GM10248 (cell line): ENCODE measurements at places on chromosomes 4 and X.
A peak's percentile ranks its signal among the peaks of the same experiment; 100 is the strongest.

- DNase-seq, result no peak
These were observed 143.1 kb downstream of the RBM47 start for GRCh38 chr4:40486534-40486933.

GRCh38 chr4:664713-665231 lies 9.3 kb downstream of the ATP5ME start:
- no peak for DNase-seq

DNA sequence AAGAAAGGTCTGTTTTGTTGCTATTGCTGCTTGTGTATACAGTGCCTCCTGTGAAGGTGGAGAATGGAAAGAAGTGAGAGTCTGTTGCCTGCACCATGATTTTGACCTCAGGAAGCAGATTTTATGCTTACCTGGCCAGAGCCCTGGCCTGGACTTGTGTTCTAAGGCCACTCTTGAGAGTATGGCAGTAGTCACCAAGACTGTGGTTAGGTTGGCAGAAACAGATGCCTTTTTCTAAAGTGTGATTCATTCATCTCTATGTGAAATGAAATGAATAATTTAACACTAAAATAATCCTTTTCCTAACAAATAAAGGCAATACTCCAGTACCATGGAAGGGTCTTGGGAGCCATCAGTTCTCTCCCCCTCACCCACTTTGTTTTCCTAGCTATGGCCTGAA lies 161.8 kb downstream of the DCLK2 start:
- DNase-seq, result no peak

DNA sequence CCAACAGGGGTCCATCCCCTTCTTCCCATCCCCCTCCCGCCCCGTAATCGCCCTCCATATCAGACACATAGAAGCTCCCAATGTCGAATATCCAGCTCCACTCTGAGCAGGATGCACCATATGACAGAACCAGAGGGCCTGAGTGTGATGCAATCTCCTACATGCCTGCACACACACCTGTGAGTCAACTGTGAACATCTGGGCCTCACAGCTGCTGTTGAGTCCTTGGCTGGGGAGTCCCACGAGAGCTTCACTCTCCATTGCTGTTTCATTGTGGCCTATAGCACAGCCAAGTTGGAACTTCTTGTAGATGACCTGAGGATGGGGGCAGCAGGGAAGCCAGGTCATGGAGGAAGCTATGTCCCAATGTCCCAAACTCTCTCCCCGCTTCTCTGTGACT lies 8.2 kb downstream of the SLC38A5 start:
- no peak for DNase-seq

- no peak for DNase-seq
These were observed 25.6 kb upstream of the MAMLD1 start for GRCh38 chrX:150337536-150337935.

- peak; percentile 13 for DNase-seq
These were observed 101.1 kb downstream of the PHOX2B start for GRCh38 chr4:41647383-41647782.

DNA sequence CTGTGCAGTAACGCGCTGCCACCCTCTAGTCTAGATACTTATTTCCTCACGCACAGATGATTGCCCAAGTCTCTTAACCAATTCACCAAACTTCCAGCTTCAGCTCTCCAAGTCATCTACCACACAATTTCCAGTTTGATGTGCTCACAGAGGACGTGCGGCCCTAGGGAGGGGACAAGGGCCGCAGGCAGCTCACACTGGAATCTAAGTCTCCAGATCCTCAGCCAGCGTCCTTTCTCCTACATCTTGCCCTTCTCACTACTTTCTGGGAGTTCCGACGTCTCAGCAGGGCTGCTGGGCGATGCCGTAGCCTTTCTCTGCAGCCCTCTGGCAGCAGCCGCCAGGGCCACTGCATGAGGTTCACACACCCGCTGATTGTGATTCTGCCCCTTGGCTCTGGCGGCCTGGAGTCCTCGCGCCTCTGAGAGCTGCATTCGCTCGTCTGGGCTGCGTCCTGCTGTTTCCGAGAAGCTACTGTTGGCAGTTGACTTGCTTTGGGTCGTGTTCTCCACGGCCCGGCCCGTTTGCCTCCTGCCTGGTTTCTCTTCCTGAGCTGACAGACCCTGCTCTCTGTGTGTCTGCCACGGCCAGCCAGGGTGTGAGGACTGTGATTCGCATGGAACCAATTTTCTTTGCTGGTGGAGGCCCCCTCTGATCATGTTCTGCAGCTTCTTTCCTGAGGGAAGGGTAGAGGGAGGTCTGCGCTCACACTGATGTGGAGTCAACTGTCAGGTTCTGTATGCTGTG lies 14.1 kb upstream of the TMEM131L start:
- no peak for DNase-seq

GRCh38 chrX:71629467-71629866 lies 11.2 kb upstream of the CXCR3 start:
- DNase-seq, result no peak

GRCh38 chr4:141580523-141580922 lies 55.9 kb upstream of the IL15 start:
- DNase-seq, result no peak

DNA sequence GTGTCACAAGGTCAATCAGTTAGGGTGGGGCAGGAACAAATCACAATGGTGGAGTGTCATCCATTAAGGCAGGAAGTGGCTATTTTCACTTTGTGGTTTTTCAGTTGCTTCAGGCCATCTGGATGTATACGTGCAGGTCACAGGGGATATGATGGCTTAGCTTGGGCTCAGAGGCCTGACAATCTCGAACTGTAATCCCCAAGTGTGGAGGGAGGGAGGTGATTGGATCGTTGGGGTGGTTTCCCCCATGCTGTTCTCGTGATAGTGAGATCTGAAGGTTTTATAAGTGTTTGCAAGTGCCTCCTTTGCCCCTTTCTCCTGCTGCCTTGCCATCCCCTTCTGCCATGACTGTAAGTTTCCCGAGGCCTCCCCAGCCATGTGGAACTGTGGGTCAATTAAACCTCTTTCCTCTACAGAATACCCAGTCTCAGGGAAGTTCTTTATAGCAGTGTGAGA lies 36.7 kb upstream of the STS start:
- DNase-seq, result no peak

DNA sequence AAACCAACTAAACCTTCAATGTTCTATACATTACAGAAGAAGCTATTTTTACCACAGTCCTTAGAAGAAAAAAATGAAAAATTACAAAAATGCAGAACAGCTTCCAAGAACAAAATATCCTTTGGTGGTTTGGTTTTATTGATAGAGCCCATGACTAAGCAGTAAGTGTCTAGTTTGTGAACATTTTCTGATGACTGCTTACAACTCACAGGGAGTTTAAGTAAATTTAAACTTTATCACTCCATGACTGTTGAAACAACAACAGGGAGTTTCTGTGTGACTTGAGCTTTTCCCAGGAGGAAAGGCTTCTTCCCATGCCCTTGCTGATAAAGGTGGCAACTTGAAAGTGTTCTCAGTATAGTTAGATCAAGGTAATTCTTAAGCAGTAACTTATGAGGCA lies 2.9 kb downstream of the PF4 start:
- DNase-seq, result no peak

DNA sequence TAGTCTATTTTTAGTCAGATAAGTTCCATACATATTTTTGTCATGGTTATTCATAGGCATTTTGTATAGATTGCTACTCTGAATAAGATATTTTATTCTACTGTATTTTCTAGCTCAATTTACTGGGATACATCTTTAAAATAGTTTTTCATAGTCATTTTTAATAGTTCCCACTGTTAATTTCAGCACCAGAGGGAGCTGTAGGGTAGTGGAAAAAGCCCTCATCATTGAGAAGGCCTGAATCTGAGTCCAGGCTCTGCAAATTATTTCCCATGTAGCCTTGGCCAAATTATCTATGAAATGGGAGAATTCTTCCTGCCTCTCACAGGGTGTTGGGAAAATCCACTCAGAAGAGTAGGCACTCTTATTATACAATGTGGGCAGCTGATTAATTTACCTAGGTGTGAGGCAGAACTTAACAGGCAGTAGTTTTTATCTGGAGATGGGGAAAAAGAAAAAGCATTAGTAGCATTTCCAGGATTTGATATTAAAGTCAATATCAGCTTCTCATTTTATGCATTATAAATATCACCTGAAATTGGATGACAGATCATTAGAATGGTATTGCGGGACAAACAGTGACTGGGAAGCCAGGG lies 102.9 kb upstream of the PAQR3 start:
- no peak for DNase-seq

GRCh38 chr4:79964020-79964399 lies 109.0 kb downstream of the ANTXR2 start:
- no peak for DNase-seq

GRCh38 chr4:30586850-30587249 lies 133.3 kb upstream of the PCDH7 start:
- no peak for DNase-seq

DNA sequence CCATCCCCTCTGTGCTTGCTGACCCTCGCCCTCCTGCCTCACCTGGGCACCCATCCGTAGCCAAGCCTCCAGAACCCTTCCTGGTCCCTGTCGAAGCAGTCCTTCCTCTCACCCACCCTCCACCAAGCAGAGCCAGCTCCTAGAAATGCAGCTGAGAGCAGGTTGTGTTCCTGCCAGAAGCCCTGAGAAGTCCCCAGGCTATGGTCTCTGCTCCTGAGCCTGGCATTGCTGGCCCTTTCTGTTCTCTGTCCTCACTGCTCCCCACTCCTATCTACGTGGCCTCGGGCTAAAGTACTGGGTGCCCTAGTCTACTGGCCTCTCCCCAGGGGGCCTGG lies 2.1 kb upstream of the CPZ start:
- DNase-seq, result no peak

DNA sequence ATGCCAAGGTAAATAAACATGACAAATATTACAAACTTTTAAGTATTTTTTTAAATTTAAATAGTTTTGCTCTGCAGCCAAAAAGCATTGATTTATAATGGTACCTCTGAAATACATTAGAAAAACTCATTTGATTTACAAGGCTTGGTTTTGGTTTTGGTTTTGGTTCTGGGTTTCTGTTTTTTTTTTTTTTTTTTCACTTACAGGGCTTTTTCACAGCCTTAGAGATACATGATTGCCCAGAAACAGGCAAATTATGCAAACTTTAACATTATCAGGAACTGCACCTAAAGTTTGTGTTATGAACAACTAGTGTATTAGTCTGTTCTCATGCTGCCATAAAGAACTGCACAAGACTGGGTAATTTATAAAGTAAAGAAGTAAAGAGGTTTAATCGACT lies 196.4 kb upstream of the DDX53 start:
- no peak for DNase-seq

DNA sequence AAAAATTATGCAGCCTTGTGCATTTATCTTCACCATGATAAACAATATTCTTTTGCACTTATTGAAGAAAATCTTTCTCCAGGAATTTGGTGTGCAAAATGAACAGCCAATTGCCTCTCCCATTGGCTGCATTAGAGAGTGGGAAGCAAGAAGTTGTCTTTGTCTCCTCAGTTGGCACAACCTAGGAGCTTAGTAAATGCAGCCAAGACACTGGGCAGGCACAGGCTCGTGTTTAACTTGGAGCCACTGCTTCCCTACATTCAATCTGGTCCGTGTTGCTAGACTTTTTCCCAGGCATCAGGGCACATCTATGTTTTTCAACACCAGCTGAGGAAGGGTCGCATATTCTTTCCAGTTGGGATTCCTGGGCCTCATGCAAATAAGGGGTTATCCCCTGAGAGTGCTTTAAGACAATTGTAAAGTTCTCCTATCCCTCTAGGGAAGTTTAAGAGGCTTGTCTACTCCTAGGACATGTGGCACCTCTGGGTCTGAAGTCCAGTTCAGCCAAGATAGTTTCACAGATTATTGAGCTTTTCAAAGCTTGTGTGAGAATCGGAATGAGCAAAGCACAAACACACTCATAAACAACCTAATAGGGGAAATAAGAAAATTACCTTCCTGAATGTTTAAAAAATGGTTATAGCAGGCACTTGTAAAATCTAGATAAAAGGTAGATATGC lies 31.8 kb upstream of the SRD5A3 start:
- DNase-seq, result no peak

DNA sequence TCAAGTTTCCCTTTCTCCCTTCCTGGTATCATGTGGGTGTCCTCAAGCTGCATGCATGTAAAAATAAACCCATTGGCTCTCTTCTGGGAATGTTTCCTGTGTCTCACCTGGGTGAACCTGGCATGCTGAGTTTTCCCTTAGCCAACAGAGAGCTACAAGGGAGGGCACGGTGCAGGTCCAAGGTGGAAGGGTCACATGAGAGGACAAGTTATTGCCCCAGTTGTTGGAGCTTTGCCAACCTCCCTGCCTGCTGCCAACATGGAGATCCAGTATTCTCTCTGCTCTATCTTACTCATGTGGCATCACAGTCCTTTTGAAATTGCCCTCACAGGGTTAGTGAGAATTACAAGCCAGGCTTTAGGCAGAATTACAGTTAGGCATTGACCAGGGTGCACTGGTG lies 196.1 kb upstream of the GYPA start:
- no peak for DNase-seq

GRCh38 chr4:159498446-159499115 lies 395.7 kb downstream of the RAPGEF2 start:
- no peak for DNase-seq

- no peak for DNase-seq
These were observed 28.0 kb downstream of the NUP54 start for GRCh38 chr4:76120199-76120598.

DNA sequence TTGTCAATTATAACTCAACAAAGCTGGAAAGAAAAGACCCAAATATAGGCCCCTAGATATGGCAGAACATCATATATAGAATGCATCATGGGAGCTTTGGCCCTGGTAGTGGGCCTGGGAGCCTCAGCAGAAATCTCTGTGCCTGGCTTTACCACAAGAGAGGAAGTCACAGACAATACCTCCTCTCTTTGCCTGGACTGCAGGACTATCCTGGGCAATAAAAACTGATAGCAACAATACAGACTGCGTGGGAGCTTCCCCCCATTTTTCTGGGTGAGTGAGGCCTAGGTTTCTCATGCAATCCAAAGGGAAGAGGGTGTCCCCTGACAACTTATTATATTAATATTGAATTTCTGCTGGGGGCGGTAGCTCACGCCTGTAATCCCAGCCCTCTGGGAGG lies 64.0 kb upstream of the NFKB1 start:
- DNase-seq, result no peak

DNA sequence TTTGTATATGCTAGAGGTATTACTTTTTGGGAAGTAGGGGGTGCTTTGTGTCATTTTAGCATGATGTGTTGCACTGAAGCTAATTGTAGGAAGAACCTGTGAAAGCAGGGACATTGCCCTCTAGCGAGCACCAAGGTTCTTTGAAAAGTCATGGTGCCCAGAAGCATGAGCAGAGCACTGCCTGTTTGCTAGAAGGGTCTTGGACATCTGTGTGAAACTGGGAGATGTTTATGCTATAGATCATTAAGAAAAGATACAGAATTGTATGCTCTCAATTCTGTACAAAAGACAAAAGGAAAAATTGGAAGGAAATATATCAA lies 14.7 kb downstream of the GRPR start:
- DNase-seq, result peak; percentile 15

- DNase-seq, result no peak
These were observed 71.7 kb downstream of the IDS start for GRCh38 chrX:149433451-149433850.

DNA sequence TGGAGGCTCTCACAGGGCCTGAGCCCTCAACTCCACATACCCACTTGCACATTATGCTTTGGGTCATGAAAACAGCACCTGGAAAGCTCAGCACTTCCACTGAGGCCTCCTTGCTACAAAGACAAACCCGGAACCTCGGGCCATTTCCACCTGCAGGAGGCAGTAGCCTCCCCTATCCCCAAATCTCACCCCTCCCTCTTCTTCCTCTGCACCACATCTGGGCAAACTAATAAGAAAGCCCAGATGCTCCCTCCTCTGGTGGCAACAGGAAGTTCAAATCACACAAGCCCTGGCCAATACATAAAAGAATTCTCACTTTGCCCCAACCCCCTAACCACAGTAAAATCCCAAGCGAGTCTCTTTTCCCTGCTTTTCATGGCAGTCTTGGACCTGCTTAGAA lies 136.4 kb downstream of the MAPK10 start:
- DNase-seq, result no peak

GRCh38 chrX:15493118-15493962 lies at the start of gene PIR:
Gene PIR, minus strand, starts transcription at chrX:15493333. Its CDS starts 2,076 bp downstream, at chrX:15491257.
- peak; percentile 81 for DNase-seq
